AG04449 (cell line): ENCODE measurements at places on chromosomes 3 and 15.

- no peak for DNase-seq
Observed at GRCh38 chr3:70813311-70813710, 500.9 kb upstream of the MDFIC2 start.

DNA sequence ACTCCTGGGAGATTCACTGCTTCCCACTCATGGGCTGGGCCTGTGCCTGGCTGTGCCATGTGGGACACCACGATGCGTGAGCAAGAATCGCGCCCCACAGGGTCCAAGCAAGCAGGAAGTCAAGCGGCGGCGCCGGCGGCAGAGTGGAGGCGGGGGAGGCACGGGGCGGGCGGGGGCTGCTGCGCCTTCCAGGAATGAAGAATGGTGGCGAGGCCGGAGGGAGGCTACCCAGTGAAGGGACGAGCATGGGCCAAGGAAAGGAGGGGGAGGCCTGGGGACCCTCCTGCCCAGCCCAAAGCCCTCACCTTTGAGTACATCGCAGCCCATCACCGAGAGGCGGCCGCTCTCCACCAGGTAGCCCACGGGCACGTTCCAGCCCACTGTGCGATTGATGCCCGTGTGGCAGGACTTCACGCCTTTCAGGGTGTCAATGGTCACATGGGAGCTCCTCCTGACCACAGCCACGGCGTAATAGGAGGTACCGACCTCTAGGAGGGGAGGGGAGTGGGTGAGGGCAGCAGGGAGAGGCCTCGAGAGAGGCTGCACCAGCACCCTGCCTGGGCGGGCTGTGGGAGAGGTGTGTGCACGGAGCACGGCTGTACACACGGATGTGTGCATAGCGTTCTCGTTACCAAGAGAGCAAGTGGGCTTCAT is 5.5 kb downstream of the MELTF start:
- DNase-seq, result no peak

DNA sequence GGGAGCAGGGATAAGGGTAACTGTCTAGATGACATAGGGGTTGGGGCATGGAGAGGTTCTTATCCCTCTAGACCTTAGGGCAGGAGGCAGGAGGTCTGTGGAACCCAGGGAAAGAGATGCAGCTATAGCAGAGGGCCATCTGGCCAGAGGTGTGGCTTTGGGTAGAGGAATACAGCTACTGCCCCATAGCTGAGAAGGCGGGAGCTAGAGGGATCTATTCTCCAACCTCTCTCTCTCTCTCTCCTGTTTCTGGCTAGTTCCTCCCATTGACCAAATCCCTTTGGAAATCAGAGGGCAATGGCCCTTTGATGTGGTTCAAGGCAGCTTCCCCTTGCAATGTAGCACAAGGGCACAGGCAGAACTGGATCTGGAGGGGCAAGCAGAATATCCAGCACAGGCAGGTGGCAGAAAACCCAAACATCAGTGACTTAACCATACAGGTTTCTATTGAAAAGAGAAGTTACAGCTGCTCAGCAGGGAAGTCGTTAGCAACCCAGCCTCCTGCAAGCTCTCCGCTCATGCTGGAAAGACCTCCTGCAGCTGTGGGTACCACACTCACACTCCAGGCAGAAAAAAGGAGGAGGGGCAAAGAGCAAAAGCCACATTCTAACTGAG is 22.3 kb upstream of the LMOD3 start:
- DNase-seq, result no peak

- DNase-seq, result no peak
Observed at GRCh38 chr15:70385052-70385451, 287.3 kb upstream of the TLE3 start.

DNA sequence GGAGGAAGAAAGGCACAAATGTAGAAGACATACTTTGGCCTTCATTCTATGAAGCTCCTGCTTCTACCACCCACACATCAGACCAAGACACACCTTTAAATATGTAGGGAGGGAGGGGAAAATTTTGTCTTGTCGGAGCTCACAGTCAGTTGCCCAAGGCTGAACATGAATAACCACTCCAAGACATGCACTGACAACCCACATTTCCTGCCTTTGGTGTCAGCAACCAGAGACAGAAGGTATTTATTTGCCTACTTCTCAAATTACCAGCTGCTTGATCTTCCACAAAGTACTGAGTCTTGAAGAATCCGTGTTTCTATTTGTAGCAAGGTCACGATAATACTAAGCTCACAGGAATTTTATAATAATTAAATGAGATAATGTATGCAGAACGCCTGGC is 169.7 kb downstream of the KCNMB2 start:
- no peak for DNase-seq

GRCh38 chr15:57237301-57237642 is 139.0 kb upstream of the CGNL1 start:
- no peak for DNase-seq

GRCh38 chr15:64070965-64071851 is 22.4 kb downstream of the CIAO2A start:
- peak; percentile 38 for DNase-seq

GRCh38 chr3:117137065-117137464 is 427.5 kb downstream of the TUSC7 start:
- DNase-seq, result no peak

DNA sequence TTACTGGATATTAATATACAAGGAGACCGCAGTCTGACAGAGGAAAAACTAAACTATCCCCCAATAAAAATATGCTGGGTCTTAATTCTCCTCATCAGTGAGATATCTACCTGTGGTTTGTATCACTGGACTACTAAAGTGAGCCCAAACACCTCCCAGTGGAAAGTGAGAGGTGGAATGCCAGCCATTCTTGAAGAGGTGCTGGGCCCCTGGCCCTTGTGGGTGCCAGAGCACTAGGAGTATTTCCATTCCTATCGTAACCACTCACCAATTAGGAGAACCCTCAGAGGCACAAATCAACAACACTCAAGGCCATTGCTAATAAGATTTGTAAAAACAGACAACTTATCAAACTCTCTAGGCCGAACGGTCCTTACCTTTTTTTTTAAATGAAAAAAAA is 121.5 kb upstream of the TSPAN3 start:
- no peak for DNase-seq

DNA sequence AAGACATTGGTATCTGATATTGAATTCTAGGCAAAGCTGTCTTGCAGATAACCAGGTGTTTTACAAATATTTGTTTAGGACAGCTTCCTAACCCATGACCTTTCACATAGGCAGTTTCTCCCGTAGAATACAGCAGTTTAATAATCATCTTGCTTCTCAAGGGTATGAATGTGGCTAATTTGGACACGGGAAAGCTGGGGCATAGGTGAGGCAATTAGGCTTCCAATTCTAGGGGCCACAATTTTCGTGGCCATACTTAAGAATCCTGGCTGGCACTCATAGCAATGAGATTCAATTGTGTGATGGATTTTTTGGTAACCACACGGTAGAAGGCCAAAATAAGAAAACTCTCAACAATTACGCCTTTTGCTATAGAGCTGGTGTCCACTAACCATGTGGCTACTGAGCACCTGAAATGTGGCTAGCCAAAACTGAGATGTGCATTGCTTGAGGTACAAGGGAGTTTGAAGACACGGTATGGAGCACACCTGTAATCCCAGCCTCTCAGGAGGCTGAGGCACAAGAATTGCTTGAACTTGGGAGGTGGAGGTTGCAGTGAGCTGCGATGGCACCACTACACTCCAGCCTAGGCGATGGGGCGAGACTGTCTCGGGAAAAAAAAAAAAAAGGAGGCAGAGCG is 34.4 kb downstream of the TFRC start:
- DNase-seq, result no peak

DNA sequence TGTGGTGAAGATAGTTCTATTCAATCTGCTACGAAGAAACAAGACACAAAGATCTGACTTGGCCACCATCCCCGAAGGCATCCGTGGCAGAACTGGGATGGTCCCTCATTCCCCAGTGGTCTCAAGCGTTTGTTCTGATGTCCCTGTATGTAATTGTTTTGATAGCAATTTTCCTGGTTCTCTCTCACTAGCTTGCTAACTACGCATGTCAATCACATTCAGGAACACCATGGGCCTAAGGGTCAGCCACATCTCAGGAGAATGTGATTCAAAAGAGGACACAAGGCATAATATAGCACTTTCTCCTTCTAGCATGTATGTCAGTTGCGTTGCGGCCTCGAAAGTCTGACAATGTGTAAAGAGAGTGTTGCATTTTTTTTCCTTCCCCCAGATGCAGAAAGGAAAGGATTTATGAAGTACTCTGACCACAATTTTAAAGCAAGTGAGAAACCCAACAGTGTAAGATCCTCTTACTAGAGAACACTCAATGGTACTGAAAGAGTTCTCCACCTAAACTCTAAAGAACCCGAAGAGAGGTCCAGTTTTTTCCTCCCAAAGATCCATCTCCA is 32.0 kb upstream of the TCF12 start:
- DNase-seq, result no peak
